ENCODE measurements at places on chromosomes 5 and 9.

GRCh38 chr9:87662808-87663528 lies 63.0 kb upstream of the CTSL start:
- DNase-seq: peak; percentile 28

DNA sequence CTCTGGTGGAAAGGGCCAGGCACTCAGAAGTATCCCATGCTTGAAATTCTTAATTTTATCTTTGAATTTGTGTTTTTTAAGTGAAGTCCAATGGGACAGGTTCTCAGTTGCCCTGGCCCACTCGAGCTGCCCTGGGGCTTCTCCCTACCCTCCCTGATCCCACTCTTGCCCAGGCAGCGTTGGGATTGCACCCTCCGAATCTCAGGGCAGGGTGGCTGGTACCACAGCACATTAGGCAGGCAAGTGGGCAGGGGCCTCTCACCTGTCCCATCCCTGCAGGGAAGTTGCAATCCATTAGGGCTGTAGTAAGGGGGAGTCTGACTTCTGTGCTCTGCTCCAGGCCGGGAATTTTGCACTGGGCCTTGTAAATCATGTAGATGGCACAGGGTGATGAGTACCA lies 2.7 kb downstream of the RUFY1 start:
- DNase-seq: no peak

- DNase-seq: no peak
Measured at GRCh38 chr9:9004810-9005209, 1205.2 kb upstream of the DMAC1 start.

DNA sequence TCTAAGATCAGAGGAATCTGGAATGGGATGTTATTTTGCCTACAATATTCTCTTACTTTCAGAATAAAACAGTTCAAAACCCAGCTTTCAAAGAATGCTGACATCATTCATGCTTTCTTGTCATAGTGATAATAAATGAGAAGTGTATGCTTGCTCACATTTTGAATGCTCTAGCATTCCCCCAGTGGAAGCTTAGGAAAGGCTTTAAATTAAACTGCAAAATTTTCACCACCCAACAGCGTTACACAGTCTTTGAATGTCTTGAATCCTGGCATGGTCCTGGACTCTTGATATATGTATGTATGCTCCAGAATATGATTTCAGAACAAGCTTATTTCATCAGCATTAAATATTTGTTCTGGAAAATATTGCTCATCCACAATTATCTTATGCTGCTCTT lies 964.3 kb upstream of the NUDT12 start:
- DNase-seq: no peak

- no peak for DNase-seq
Measured at GRCh38 chr9:135683401-135684034, 15.8 kb downstream of the SOHLH1 start.

DNA sequence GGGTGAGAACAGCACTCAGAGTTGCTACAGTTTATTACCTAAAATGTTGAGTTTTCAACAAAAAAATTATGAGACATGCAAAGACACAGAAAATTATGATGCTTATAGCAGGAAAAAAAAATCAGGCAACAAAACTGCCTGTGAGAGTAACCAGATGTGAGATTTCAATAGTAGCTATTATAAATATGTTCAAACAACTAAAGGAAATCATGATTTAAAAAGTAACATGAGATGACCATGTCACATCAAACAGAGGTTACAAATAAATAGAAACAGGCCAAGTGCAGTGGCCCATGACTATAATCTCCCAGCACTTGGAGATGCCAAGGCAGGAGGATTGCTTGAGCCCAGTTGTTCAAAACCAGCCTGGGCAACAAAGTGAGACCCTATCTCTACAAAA lies 12.1 kb upstream of the RIMOC1 start:
- no peak for DNase-seq

GRCh38 chr9:112084334-112084733 lies 90.8 kb downstream of the SUSD1 start:
- DNase-seq: no peak
